ENCODE measurements at places on chromosomes 5 and 9. TPM values are rescaled to one million over a fixed set of nuclear protein-coding genes. Genes with fewer than 3 reads are reported as not detected.
A peak's percentile ranks its signal among the peaks of the same experiment; 100 is the strongest.

DNA sequence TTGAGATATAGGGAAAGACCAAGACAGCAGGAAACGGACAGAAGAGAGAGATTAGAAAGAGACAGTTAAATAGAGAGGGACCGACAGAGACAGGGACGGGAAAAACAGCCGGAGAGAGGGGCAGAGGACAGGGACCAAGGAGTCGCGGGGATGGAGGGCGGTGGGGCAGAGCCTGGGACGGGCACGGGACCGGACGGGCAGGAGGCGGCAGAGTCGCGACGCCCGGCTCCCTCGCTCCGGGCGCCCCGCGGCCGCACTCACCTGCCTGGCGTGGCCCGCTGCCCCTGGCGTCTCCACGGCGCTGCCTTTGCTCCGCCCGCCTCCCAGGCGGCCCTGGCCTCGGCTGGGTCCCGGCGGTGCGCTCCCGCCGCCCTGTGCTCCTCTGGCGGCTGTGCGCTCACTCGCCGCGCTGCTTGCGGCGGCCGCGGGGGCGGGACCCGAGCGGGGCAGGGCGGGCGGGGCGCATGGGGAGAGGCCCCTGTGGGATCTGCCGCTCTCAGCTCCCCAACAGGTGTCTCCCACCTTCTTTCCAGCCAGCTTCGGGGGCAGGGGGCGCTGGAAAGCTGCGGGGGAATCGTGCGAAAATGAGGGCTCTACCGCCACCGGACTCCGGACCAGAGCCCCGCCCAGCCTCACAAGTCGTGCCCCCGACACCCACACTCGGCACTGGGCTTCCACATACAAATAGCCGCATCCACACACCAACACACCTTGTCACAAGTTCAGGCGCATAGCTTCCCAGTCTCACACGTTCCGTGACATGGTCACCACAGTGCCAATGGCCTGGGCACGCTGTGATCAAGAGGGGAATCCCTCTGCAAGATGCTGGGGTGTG is at the start of gene ARID3C:
Gene ARID3C (minus strand): TSS at position 411 of the 835 bp plus-strand sequence. CDS start 1,052 bp downstream, outside the sequence.
- no peak for DNase-seq

- no peak for DNase-seq
Measured at GRCh38 chr5:180121826-180122413, 50.4 kb upstream of the RNF130 start.

DNA sequence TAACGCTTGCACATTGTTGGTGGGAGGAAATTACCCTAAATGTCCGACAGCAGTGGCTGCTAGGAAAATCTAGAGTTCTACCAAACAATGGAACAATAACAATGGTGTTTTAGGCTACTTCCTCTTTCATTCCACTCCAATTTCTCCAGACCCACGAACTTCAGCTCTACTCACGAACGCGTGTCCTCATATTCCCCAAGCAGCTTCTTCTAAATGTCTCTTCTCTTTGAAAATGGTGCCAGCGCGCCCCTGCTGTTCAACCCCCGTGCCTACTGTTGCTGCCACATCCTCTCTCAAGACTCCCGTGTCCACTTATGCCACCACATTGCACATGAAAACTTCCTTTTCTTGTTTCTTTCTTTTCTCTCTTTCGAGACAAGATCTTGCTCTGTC is 25.6 kb downstream of the OR2V2 start:
- DNase-seq: peak; percentile 68

GRCh38 chr9:122975196-122975595 is 34.4 kb downstream of the RABGAP1 start:
- no peak for DNase-seq

MYMK gene
- total RNA-seq: not detected

GRCh38 chr5:169758886-169759285 is 121.8 kb downstream of the DOCK2 start:
- DNase-seq: no peak
